ENCODE measurements at places on chromosomes 1 and 21.

- no peaks in the 10 kb centered on the region for H3K36me3 ChIP-seq
- peaks cover 65% of the 10 kb centered on the region for H3K4me1 ChIP-seq
- H3K27ac ChIP-seq = peak overlapping the region; percentile 66
Measured at GRCh38 chr1:42943166-42943565, 15.5 kb downstream of the SLC2A1 start.

DNA sequence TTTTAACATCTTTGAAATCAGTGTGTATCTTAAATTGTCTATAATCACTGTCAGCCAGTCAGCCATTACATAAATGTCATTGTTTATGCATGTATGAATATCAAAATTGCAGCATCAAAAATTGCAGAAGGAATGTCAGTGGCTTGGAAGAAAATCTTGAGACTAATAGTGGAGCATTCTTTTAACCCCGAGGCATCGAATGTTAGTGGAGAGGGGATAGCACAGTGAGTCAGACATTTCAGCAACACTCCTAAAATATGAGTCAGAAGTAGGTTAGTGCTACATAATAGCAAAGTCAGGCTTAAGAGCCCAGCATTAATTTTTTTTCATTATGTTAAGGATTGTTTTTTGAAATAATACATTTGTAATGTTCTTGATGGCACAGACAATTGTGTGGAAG is 45.5 kb downstream of the SNRPE start:
- H3K4me3 ChIP-seq = no peak overlapping the region
- no peaks in the 10 kb centered on the region for H3K36me3 ChIP-seq
- H3K4me1 ChIP-seq = no peaks in the 10 kb centered on the region
- no peak for DNase-seq
- H3K27ac ChIP-seq = no peak overlapping the region

GRCh38 chr1:164689672-164690511 is 130.9 kb downstream of the PBX1 start:
- no peaks in the 10 kb centered on the region for H3K27me3 ChIP-seq
- no peaks in the 10 kb centered on the region for H3K36me3 ChIP-seq
- H3K27ac ChIP-seq = no peak overlapping the region
- no peak overlapping the region for H3K4me3 ChIP-seq

- H3K4me1 ChIP-seq = peaks cover 5% of the 10 kb centered on the region
- no peak for DNase-seq
- H3K36me3 ChIP-seq = no peaks in the 10 kb centered on the region
- H3K27me3 ChIP-seq = no peaks in the 10 kb centered on the region
- no peak overlapping the region for H3K4me3 ChIP-seq
Measured at GRCh38 chr21:46598581-46599572, 6.0 kb downstream of the S100B start.

GRCh38 chr1:201636097-201636496 is 97.2 kb downstream of the NAV1 start:
- no peak for DNase-seq
- no peak overlapping the region for H3K4me3 ChIP-seq
- H3K36me3 ChIP-seq = no peaks in the 10 kb centered on the region
- H3K27ac ChIP-seq = peak overlapping the region; percentile 72
- H3K4me1 ChIP-seq = peaks cover 20% of the 10 kb centered on the region

GRCh38 chr1:25503551-25504426 is 39.6 kb upstream of the LDLRAP1 start:
- no peak overlapping the region for H3K4me3 ChIP-seq
- no peaks in the 10 kb centered on the region for H3K27me3 ChIP-seq
- peaks cover 4% of the 10 kb centered on the region for H3K36me3 ChIP-seq

- no peaks in the 10 kb centered on the region for H3K36me3 ChIP-seq
- H3K27ac ChIP-seq = peak overlapping the region; percentile 14
- no peak for DNase-seq
Measured at GRCh38 chr1:43868741-43869067, 64.9 kb upstream of the ARTN start.

GRCh38 chr21:31710586-31710985 is 21.3 kb downstream of the SCAF4 start:
- H3K27me3 ChIP-seq = no peaks in the 10 kb centered on the region
- no peaks in the 10 kb centered on the region for H3K36me3 ChIP-seq
- no peak overlapping the region for H3K4me3 ChIP-seq
- DNase-seq = no peak
- H3K4me1 ChIP-seq = peaks cover 23% of the 10 kb centered on the region

- peak overlapping the region; percentile 2 for H3K27ac ChIP-seq
- H3K36me3 ChIP-seq = no peaks in the 10 kb centered on the region
- DNase-seq = peak; percentile 74
- no peak overlapping the region for H3K4me3 ChIP-seq
- no peaks in the 10 kb centered on the region for H3K27me3 ChIP-seq
Measured at GRCh38 chr21:38954588-38955004, 148.9 kb downstream of the ETS2 start.

- H3K4me1 ChIP-seq = peaks cover 18% of the 10 kb centered on the region
- H3K4me3 ChIP-seq = peak overlapping the region; percentile 74
- H3K36me3 ChIP-seq = no peaks in the 10 kb centered on the region
- no peak for DNase-seq
- peak overlapping the region; percentile 90 for H3K27ac ChIP-seq
Measured at GRCh38 chr1:75723989-75724471, 479 bp upstream of the ACADM start.

DNA sequence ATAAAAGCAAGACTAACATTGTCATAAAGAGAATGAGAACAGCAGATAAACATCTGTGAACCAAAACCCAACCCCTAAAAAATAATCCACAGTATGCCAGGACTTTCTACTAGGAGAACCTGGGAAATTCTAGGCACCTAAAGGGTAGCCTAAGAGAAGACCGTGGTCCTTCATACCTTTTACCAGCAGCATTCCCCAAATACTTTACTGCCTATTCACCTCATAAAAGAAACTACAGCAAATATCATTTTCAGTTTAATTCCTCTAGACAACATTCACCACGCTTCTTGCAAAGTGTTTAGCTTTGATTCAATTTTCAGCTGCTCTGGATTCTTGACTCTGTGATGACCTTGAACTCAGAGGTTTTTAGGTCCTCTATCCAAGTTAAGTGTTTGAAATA is 1180.7 kb upstream of the B3GALT2 start:
- H3K4me1 ChIP-seq = no peaks in the 10 kb centered on the region
- H3K27ac ChIP-seq = no peak overlapping the region
- H3K27me3 ChIP-seq = no peaks in the 10 kb centered on the region
- DNase-seq = no peak
- H3K36me3 ChIP-seq = no peaks in the 10 kb centered on the region
- no peak overlapping the region for H3K4me3 ChIP-seq

DNA sequence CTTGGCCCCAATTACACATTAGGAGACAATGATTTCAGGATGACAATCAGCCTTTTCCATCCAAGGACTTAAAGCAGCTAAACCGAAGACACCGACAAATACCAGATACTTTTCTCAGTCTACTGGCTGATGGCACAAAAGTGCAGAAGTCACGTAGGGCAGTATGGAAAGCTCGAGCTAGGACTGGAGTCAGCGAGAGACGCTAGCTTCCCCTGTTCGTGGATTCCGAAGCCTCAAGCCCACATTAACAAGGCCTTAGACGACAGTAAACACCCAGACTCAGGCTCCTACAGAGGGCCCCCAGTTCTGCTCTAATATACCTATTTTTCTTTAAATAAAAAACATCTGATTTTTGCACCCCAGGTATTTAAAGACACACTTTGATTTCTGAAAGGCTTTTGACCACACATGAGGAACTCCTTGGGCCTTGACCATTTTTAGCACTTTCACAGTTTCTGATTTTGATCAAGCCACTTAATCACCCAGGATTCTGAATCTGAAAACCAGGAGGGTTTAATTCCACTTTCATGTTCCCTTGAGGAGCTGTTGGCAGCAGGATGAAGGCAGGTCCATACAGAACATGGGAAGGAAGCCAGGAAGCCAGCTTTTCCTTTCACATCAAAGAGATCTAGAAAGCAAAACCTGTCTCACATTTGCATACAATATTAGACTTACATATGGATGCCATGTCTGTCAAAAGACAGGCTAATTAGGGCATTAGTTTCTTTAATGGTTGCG is 204.1 kb downstream of the GABPA start:
- H3K4me3 ChIP-seq = no peak overlapping the region
- H3K27ac ChIP-seq = peak overlapping the region; percentile 26
- H3K36me3 ChIP-seq = no peaks in the 10 kb centered on the region
- no peaks in the 10 kb centered on the region for H3K27me3 ChIP-seq

GRCh38 chr1:3007298-3008147 is 13.7 kb upstream of the ACTRT2 start:
- no peaks in the 10 kb centered on the region for H3K27me3 ChIP-seq
- H3K36me3 ChIP-seq = no peaks in the 10 kb centered on the region
- H3K4me1 ChIP-seq = peaks cover 4% of the 10 kb centered on the region
- DNase-seq = no peak
- H3K27ac ChIP-seq = no peak overlapping the region

GRCh38 chr1:74767490-74767889 is 34.5 kb downstream of the TYW3 start:
- H3K4me3 ChIP-seq = no peak overlapping the region
- no peak overlapping the region for H3K27ac ChIP-seq
- H3K4me1 ChIP-seq = no peaks in the 10 kb centered on the region

DNA sequence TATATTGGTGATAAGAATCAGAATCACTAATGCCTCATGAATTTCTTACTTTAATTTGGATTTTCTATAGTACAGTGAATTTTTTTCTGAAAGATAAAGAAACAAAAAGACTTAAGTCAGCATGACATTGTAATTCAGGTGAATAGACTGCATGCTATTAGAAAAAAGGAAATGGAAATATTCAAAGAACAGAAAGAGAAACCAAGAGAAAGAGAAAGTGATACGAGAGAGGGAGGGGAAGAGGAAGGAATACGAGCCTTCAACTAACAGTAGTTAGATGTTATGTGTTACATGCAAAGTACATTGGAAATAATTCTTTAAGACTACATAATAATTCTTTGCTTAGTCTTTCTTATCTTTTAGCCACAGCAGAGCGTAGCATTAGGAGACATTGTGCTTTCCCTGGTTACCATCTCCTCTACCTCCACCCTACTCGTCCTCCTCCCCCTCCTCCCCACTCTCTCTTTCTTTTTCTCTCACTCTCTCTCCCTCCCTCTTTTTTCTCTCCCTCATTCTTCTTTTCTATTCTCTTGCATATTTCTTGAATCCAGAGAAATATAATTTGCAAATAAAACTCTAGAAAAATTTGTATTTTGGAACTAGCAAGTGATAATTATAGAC is 46.4 kb upstream of the ADGRL4 start:
- no peaks in the 10 kb centered on the region for H3K27me3 ChIP-seq
- peak overlapping the region; percentile 40 for H3K4me3 ChIP-seq
- H3K4me1 ChIP-seq = no peaks in the 10 kb centered on the region
- no peaks in the 10 kb centered on the region for H3K36me3 ChIP-seq

GRCh38 chr21:40208206-40208947 is 341.1 kb downstream of the PCP4 start:
- no peaks in the 10 kb centered on the region for H3K4me1 ChIP-seq
- no peak for DNase-seq
- no peak overlapping the region for H3K4me3 ChIP-seq
- H3K27me3 ChIP-seq = no peaks in the 10 kb centered on the region
- no peak overlapping the region for H3K27ac ChIP-seq
- H3K36me3 ChIP-seq = no peaks in the 10 kb centered on the region

GRCh38 chr1:204025917-204026707 is 46.8 kb upstream of the SOX13 start:
- H3K4me1 ChIP-seq = no peaks in the 10 kb centered on the region
- no peaks in the 10 kb centered on the region for H3K36me3 ChIP-seq
- no peaks in the 10 kb centered on the region for H3K27me3 ChIP-seq

DNA sequence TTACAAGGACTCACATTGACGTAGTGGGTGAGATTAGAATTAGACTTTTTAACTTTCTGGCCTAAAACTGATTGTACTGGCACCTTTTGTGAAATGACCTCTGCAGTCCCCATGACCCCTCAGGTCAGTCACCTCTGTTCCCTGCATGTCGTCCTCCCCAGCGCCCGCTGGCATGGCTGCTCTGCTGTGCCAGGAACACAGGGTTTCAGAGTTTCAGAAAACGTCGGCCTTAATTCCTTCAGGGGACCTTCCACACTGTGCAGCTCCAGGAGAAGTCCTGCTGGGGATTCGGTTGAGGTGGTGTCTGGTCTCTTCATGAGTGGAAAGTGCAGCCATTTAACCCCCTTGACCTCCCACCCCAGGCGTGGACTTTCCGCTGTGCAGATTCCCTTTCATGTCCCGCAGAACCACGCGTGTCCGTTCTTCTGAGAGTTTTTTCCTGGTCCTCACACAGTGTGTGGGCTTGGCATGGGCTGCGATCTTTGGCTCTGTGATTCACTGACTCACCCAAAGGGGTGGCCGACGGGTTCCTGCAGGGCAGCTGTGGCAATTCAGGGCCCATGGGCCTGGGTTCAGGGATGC is 158.4 kb upstream of the COL6A1 start:
- DNase-seq = no peak
- no peak overlapping the region for H3K27ac ChIP-seq
- H3K27me3 ChIP-seq = no peaks in the 10 kb centered on the region
- no peak overlapping the region for H3K4me3 ChIP-seq

DNA sequence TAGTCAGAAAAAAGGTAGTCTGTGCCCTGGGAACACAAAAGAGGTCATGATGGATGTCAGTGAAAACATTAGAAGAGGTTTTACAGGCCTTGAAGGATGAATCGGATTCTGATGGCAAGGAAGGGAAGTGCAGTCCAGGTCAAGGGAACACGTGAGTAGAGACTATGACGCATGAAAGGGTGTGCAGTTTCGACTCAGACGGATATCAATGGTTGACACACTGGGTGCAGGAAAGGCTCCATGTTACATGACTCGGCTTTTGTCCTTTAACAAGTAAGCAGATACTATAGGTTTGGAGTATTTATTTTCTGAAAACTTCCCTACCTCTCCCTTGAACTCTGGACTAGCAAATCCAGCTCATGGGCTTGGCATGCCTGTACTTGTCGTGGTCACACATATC is 55.3 kb downstream of the SEC16B start:
- H3K36me3 ChIP-seq = no peaks in the 10 kb centered on the region
- no peaks in the 10 kb centered on the region for H3K4me1 ChIP-seq
- no peak overlapping the region for H3K4me3 ChIP-seq

DNA sequence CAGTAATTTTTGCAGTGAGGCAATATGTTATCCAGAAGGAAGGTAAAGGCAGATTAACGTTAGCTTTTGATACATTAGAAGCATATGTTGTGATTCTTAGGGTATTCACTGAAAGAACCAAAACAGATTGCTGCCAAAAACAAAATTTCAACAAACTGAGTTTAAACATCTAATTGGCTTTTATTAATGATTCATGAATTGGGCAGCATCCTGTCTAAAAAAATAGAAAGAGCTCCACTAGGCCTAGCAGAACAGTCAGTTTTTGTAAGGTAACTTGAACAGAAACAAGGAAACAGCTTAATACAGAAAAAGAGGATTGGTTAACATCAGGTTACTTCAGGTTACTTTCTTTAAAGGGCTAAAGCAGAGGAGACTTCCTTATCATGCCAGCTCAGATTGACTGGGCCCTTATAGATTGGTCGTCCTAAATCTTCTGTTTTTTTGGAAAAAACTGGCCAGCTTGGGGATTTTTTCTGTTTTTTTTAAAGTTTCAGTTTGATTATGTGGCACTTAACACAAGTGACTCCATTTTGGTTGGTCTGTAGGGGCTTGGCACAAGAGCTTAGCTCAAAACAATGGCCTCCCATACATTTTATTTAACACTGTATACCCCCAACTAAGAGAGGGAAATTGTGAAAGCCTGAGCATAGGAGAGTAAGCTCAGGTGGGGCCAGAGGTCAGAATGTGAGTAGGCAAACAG is 36.8 kb upstream of the GALNT2 start:
- H3K4me3 ChIP-seq = no peak overlapping the region
- H3K27ac ChIP-seq = no peak overlapping the region
- DNase-seq = no peak
- no peaks in the 10 kb centered on the region for H3K4me1 ChIP-seq
- no peaks in the 10 kb centered on the region for H3K27me3 ChIP-seq
- H3K36me3 ChIP-seq = no peaks in the 10 kb centered on the region
